ENCODE measurements at places on chromosomes 2 and 18. TPM values are rescaled to one million over a fixed set of nuclear protein-coding genes. Genes with fewer than 3 reads are reported as not detected.

GRCh38 chr18:57776767-57777166 is 26.3 kb downstream of the ATP8B1 start:
- DNase-seq: no peak
- peaks cover 4% of the 10 kb centered on the region for H3K4me1 ChIP-seq
- no peak overlapping the region for H3K27ac ChIP-seq
- H3K36me3 ChIP-seq: no peaks in the 10 kb centered on the region

DNA sequence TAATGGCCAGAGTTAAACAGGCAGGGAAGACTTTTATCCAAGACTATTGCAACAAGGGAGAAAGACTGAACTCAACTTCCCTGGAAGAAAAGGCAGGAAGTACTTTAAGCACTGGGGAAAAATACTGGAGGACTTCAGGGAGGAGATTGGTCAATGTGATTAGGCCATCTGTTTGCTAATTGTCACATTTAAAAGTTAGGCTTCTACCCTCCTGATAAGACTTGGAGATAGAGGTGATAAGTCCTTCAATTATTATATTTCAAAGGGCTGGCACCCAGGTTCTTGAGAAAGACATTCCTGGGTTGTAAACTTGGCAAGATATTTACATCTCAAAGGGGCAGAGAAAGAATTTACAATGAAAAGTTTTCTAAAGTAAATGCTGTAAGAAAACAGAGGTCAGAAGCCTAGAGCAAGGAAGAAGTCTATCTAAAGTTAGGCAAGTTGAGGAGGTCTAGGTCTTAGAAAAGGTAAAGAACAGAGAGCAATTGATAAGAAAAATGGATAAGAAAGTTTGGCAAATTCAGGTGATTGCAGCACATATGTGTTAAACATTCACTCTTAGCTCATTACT is 48.4 kb downstream of the DTNA start:
- no peaks in the 10 kb centered on the region for H3K36me3 ChIP-seq
- no peak overlapping the region for H3K4me3 ChIP-seq
- no peak for DNase-seq
- no peak overlapping the region for H3K27ac ChIP-seq

GRCh38 chr2:16303761-16304160 is 361.9 kb downstream of the CYRIA start:
- no peak overlapping the region for H3K4me3 ChIP-seq
- H3K36me3 ChIP-seq: no peaks in the 10 kb centered on the region
- DNase-seq: no peak
- no peak overlapping the region for H3K27ac ChIP-seq

GRCh38 chr2:233209533-233210171 is 41.8 kb upstream of the ATG16L1 start:
- no peak for DNase-seq
- no peak overlapping the region for H3K4me3 ChIP-seq
- H3K4me1 ChIP-seq: peaks cover 3% of the 10 kb centered on the region
- H3K36me3 ChIP-seq: no peaks in the 10 kb centered on the region
- no peaks in the 10 kb centered on the region for H3K27me3 ChIP-seq
- H3K27ac ChIP-seq: no peak overlapping the region

- H3K4me1 ChIP-seq: no peaks in the 10 kb centered on the region
- no peak overlapping the region for H3K4me3 ChIP-seq
- no peaks in the 10 kb centered on the region for H3K36me3 ChIP-seq
- no peak overlapping the region for H3K27ac ChIP-seq
- DNase-seq: no peak
Observed at GRCh38 chr2:133166031-133166430, 402.2 kb downstream of the NCKAP5 start.

GRCh38 chr2:50395605-50396297 is 636.2 kb downstream of the NRXN1 start:
- H3K4me1 ChIP-seq: no peaks in the 10 kb centered on the region
- H3K27ac ChIP-seq: no peak overlapping the region
- no peak for DNase-seq

GRCh38 chr18:52750995-52751394 is 411.0 kb downstream of the DCC start:
- H3K27ac ChIP-seq: no peak overlapping the region
- no peaks in the 10 kb centered on the region for H3K4me1 ChIP-seq
- no peak for DNase-seq
- H3K27me3 ChIP-seq: no peaks in the 10 kb centered on the region
- no peaks in the 10 kb centered on the region for H3K36me3 ChIP-seq
- H3K4me3 ChIP-seq: no peak overlapping the region

- H3K27me3 ChIP-seq: no peaks in the 10 kb centered on the region
- no peak overlapping the region for H3K4me3 ChIP-seq
- no peak for DNase-seq
- H3K27ac ChIP-seq: no peak overlapping the region
- H3K36me3 ChIP-seq: no peaks in the 10 kb centered on the region
Observed at GRCh38 chr2:72040629-72041571, 106.8 kb downstream of the CYP26B1 start.

GRCh38 chr18:26768385-26768784 is 97.1 kb downstream of the AQP4 start:
- no peak overlapping the region for H3K27ac ChIP-seq
- no peaks in the 10 kb centered on the region for H3K36me3 ChIP-seq
- DNase-seq: no peak
- H3K27me3 ChIP-seq: no peaks in the 10 kb centered on the region

DNA sequence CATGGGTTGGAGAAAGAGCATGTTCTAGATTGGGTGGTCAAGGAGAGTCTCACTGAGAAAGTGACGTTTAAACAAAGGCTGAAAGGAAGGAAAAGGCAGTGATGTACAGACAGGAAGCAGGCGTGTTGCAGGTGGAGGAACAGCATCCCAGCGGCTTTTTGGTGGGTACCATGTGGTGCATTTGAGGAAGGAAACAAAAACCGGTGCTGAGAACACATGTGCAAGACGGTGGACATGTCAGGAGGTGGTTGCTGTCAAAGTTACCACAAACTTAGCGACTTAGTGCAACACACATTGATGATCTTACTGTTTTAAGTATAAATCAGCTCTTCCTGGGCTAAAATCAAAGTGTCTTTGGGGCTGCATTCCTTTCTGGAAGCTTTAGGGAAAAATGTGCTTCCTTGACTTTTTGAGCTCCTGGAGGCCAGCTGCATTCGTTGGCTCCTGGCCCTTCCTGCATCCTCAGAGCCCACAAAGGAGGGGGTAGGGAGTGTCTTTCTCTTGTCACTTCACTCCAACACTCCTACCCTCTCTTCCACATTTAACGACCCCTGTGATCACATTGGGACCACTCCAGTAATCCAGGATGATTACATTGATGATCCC is 380.6 kb downstream of the FBXO15 start:
- no peak for DNase-seq
- no peak overlapping the region for H3K4me3 ChIP-seq
- no peaks in the 10 kb centered on the region for H3K4me1 ChIP-seq
- H3K27ac ChIP-seq: no peak overlapping the region

- H3K4me1 ChIP-seq: no peaks in the 10 kb centered on the region
- H3K27me3 ChIP-seq: no peaks in the 10 kb centered on the region
- no peak for DNase-seq
- no peak overlapping the region for H3K27ac ChIP-seq
- H3K36me3 ChIP-seq: no peaks in the 10 kb centered on the region
- H3K4me3 ChIP-seq: no peak overlapping the region
Observed at GRCh38 chr2:158616480-158617000, 159.8 kb downstream of the PKP4 start.

- H3K27ac ChIP-seq: no peak overlapping the region
- no peak overlapping the region for H3K4me3 ChIP-seq
- no peaks in the 10 kb centered on the region for H3K4me1 ChIP-seq
- H3K36me3 ChIP-seq: no peaks in the 10 kb centered on the region
Observed at GRCh38 chr2:174738841-174739240, 25.4 kb downstream of the CHRNA1 start.

The SCN9A gene
- 5.3 TPM for total RNA-seq

The FSHR gene
- 0.54 TPM for total RNA-seq

The WDR75 gene
- total RNA-seq: 28.3 TPM

The IL18RAP gene
- total RNA-seq: 2.0 TPM
